ENCODE measurements at places on chromosomes 3 and 15.

- DNase-seq, result no peak
Measured at GRCh38 chr3:58321791-58322190, 10.9 kb upstream of the PXK start.

- no peak for DNase-seq
Measured at GRCh38 chr3:182605882-182606611, 187.3 kb upstream of the ATP11B start.

DNA sequence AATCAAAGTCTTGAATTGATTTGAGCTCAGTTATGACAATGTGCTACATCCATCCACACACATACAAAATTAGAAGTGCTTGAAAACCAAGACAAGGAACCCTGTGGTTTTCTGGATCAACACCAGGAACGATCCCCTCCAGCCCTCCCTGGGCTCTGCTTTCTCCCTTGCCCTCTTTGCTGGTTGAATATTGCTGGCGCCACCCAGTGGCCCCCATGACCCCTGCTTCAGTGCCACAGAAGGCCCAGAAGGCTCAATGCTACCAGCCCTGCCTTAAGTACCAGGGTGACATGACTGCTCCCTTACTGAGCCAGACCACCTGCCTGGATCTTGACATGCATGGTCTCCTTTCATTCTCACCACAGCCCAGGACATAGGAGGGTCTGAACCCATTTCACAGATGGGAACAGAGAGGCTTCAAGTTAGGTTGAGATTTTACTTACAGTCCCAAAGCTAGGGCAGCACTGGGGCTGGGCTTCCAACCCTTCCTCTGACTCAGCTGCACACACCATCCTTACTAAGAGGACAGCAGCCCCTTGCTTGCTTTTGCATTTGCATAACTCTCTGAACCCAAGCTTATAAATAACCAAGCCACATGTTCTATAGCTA is 15.0 kb downstream of the IL12A start:
- DNase-seq, result peak; percentile 20

DNA sequence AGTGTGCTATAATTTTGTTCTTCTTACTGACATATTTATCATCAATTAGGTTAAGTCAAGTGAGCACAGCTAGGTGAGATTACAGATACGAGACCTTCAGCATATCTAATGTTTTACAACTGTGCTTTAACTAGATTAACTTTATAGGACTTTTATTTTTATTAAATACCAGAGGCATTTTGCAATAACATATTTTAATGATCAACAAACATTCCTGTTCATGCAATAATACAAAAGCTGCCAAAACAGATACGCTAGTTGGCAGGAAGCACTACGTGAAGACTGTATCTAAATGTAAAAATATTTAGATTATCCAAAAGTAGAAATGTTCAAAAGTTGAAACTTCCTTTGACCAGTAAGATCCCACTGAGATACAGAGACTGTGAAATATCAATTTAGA is 139.1 kb downstream of the CBLB start:
- DNase-seq, result peak; percentile 78

DNA sequence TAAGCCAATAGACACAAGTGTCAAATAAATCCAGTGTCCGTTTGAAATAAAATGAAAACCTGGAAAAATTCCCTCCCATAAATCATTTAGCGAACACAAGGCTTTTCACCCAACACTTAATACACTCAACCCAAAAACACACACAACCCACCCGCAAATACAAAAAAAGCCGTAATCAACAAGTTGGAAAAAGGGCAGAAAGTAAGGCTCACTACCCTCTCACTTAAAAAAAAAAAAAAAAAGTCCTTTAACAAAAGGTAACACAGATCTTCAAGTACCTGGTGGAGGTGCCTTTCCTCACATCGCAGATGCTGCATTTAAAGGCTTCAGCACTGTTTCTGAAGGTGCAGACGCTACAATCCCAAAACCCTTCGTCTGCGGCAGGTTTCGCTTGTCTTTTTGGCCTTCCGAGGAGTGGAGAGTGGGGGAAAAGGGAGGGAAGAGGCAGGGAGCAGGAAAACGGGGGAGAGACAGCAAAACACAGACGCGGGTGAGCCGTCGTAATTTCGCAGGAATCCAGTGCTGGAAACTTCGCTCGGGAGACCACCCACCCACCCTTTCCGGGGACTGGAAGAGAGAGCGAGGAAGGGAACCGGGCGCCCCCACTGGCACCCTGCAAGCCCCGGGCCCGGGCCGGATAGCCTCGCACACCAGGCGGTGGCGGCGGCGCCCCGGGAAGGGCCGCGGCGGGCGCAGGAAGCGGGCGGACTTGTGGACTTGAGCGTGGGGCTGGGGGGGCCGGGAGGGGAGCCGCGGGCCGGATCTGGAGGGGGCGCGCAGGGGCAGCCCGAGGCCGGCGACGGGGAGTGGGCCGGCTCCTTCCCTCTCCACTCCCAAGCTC is 401.8 kb downstream of the SHQ1 start:
- DNase-seq, result no peak

DNA sequence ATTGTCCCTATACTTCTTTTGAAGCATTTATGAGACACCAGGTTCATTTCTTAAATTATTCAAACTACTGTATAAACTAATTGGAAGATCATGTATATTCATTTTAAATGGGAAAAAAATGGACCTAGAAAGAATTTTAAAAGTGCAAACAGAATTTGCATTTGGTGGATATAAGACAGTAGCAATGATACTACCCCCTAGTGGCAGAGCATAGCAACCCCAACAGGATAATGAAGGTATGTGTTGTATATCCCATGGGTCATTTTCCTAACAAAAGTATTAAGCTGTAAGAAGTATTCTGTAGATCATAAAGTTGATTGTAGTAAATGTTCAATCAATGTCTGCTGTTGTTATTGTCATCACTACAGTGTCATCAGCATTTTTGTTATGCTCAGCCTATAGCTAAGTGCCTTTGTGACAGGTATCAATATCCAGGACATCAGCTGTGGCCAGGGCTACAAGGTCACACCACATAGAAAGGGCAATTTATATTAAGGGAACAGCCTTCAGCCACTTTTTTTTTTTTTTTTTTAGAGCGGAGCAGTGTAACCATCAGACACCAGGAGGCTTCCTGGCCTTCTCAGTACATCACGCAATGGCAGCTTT is 175.8 kb downstream of the FOXB1 start:
- no peak for DNase-seq

DNA sequence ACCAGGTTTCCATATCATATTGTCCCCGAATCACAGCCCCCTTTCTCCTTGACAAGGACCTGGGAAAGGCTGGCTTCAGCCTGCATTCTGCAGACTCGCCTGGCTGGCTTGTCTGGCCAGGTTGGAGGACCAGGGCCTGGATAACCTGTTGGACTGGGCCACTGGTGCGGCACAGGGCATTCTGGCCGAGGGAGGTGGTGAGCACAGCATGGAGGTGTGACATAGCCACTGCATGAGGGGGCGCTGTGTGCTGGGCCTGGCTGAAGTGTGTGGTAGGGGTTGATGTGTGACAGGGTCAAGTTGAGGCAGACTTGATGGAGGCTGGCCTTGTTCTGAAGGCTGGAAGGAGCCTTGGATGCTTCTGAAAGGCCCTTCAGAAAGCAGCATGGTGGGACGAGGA is 2.9 kb downstream of the ESYT3 start:
- no peak for DNase-seq

DNA sequence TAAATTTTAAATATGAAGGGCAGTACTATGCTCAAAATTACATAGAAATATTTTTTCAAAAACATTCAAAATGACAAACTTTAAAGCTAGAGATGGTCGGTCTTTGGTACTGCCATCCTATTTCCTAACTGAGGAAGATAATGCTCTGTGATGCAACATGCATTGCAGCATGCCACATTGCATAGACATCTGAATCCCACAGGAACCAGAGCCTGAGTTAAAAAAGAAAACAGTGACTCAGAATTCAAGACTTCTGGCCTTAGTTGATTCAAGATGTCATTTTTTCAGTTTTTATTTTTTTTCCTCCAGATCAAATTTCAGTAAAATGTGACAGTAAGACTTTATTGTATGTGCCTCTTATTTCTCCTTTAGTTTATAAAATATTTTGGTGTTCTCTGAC is 33.1 kb downstream of the TP63 start:
- no peak for DNase-seq

DNA sequence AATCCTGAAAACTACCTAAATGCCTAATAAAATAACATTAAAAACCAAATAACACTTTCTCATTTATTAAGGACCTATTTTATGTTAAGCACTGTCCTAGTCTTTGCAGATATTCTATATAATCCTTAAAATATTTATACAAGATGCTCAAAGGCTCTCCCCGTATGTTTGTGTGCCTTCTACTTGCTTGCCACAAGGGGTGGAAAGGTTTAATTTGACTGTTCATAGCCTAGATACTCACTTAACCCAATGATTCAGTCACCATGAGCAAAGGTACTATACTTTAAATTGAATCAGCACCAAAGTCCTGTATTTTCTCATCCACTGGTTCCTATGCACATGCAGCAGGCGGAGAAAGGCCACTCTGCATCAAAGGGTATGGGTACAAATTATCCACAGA is 32.0 kb downstream of the LSAMP start:
- DNase-seq, result no peak

- DNase-seq, result peak; percentile 88
Measured at GRCh38 chr15:80861731-80862170, 82.6 kb downstream of the CEMIP start.

DNA sequence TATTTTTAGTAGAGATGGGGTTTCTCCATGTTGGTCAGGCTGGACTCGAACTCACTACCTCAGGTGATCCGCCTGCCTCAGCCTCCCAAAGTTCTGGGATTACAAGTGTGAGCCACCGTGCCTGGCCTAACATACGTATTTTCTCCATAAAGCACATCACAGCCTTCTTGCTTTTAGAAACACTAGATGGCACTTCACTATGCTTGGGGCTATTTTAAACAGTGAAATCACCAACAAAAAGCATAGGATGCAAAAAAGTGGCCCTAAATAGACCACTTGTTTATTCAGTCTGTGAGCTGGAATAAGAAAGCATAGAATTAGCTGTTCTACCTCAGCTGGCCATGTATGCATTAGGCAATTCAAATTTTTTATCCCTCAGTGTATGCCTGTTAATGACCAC is 46.0 kb downstream of the PRICKLE2 start:
- DNase-seq, result no peak

- DNase-seq, result peak; percentile 26
Measured at GRCh38 chr3:107904536-107905066, 186.2 kb downstream of the CD47 start.
